Activated CD4-positive, alpha-beta T cell treated with anti-CD3 and anti-CD28 coated beads, Interleukin-2, amount 50 U/mL, for 16 hours (primary cell): ENCODE measurements at places on chromosomes 13 and 19.
A peak's percentile ranks its signal among the peaks of the same experiment; 100 is the strongest.

DNA sequence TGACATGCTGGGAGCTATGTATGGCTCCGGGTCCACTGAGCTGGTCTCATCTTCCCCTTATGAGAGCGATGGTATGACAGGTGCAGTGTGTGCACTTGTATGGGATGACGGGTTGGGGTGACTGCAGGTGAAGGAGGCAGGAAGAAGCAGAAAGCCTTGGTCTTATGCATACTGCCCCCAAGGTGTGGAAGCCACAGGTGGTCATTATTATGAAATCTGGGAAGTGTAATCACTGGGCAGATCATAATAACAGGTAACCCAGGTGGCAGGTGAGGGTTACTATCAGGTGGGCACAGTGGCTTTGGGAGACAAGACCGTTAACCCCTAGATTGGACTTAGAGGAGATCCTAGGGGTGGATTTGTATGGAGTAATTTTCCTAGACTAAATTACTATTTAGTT, 118.0 kb downstream of the RFC3 start:
- no peak for DNase-seq

DNA sequence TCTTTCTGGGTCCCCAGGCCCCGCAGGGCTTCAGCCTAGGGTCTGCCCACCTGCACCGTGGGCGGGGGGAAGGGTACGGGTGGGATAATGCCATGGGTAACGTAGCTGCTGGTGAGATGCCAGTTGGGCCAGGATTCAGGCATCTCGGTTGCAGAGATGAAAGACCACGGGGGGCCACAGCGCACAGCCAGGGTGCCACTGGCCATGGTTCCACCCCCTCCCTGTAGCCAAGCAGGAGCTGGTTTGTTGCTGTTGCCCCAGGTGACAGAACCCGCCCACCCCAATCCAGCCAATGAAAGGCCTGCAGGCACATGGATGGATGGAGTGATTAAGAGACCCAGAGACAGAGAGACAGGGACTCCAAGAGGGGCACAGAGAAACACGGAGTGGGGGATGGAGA, 1.0 kb upstream of the CGB7 start:
- peak; percentile 22 for DNase-seq

GRCh38 chr13:100710176-100710575, 35.6 kb upstream of the TMTC4 start:
- no peak for DNase-seq

DNA sequence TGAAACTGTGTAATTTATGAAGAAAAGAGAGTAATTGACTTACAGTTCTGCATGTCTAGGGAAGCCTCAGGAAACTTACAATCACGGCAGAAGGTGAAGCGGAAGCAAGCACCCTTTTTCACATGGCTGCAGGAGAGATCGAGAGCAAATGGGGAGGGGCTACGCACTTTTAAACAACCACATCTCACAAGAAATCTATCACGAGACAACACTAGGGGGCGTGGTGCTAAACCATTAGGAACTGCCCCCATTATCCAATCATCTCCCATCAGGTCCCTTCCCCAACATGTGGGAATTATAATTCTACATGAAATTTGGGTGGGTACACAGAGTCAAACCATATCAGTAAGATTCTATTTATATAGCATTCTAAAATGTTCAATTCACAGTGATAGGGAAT, 114.8 kb upstream of the TRPC4 start:
- DNase-seq: no peak

GRCh38 chr19:41957161-41957837, 1.8 kb downstream of the RABAC1 start:
- no peak for DNase-seq

DNA sequence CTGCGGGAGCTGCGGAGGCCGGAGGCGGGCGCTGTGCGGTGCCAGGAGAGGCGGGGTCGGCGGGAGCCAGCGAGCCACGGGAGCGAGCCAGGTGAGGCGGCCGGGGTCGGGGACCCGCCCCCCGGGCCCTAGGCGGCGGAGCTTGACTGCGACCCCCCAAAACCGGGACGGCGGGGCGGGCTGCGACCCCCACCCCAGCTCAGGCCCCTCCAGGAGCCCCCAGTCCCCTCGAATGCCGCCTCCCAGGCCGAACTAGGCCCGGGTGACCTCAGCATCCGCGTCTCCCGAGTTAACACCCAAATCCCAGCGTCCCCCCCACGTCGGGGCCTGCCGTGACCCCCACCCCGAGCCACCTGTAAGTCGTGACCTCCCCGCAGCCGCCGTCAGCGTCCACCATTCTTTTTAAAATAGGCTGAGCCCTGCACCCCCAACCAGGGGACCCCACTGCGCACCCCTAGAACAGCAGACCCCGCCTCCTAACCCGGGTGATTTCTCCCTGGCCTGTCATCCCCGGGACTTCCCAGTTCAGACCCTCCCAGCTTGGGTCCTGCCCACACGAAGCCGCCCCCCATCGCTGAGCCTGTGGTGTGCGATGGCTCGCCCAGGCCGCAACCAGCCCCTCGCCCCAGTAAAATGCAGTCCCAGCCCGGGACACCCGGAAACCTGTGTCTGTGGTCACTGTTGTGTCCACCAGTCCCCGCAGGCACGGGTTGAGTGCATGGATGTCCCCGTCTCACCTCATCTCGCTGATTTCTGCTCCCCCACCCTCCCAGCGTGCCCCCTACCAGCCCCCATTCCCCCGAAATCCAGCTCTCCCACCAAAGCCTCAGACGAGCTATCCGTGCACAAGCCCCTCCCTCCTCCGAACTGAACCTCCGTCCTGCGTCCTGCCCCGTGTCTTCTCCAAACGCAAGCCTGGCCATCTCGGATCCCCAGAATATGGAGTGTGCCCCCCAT, 551 bp downstream of the FZR1 start:
- peak; percentile 23 for DNase-seq

DNA sequence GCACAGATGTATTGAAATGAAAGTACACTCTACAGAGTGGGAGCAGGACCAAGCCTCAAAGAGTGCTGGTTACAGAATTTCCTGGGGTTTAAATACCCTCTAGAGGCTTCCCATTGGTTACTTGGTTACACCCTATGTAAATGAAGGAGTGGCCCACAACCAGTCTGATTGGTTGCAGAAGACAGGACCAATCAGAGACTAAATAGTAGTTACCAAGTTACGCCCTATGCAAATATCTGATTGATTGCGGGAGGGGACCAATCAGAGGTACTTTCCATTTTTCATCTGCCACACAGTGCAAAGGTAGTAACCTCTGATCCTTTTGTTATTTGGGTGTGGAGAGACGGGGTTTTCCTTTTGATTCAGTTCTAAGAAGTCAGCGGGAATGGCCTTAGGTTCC, 5.5 kb upstream of the ZFP82 start:
- DNase-seq: no peak

GRCh38 chr19:44848036-44848811, 2.1 kb downstream of the NECTIN2 start:
- DNase-seq: no peak

DNA sequence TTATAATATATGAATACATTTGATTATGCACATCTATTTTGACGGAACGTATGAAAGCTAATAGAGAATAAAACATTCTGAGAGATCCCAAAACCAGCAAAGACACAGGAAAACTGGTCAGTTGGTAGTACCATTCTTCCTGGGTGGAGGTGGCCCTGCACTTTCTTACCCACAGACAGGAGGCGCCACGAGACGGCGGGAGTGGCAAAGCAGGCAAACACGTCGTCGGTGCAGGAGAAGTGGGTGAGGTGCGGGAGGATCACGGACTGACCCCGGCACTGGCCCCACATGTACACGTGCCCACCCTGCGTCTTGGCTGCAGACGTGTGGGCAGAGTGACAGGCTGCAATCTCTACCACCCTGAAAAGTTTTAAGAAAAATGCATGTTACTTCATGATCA, 36.1 kb downstream of the RCBTB1 start:
- DNase-seq: no peak
